ENCODE measurements at places on chromosomes 1 and 21. TPM values are rescaled to one million over a fixed set of nuclear protein-coding genes. Genes with fewer than 3 reads are reported as not detected.

GJC2 gene
- 1.9 TPM for total RNA-seq

- peak; percentile 39 for DNase-seq
Observed at GRCh38 chr1:244112636-244113035, 61.6 kb downstream of the ZBTB18 start.

DNA sequence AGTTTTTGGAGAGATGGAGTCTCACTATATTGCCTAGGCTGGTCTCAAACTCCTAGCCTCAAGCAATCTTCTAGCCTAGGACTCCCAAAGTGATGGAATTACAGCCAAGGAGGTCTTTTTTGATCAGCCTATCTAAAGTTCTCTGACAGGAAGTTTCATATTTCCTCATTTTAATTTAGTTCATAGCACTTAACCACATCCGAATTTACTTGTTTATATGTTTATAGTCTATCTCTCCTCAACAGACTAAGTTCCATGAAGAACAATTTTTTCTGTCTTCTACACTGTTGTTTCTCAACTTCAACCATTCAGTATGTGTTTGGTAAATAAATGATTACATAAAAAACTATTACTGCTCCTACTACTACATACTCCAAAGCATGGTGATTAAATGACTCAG is 47.9 kb downstream of the GON4L start:
- no peak for DNase-seq

GRCh38 chr1:98388441-98388840 is 273.1 kb upstream of the SNX7 start:
- DNase-seq: peak; percentile 75

DNA sequence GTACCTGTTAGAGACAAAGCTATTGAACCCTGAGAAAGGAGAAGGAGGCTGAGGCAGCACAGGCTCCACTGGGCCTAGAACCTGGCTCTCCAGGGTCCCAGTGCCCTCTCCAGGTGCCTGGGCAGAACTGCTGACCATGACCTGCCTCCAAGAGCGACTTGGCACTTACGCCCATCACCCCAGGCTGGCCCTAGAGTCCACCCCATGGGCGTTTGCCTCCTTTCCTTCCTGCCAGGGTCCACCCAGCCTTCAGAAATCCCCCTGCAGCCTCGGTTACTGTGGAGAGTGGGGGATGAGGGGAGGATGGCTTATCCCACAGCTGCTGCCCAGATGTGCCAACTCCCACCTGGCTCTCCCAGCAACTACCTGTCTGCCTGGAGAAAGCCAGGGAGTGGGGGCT is 14.7 kb upstream of the C1QA start:
- DNase-seq: no peak

DNA sequence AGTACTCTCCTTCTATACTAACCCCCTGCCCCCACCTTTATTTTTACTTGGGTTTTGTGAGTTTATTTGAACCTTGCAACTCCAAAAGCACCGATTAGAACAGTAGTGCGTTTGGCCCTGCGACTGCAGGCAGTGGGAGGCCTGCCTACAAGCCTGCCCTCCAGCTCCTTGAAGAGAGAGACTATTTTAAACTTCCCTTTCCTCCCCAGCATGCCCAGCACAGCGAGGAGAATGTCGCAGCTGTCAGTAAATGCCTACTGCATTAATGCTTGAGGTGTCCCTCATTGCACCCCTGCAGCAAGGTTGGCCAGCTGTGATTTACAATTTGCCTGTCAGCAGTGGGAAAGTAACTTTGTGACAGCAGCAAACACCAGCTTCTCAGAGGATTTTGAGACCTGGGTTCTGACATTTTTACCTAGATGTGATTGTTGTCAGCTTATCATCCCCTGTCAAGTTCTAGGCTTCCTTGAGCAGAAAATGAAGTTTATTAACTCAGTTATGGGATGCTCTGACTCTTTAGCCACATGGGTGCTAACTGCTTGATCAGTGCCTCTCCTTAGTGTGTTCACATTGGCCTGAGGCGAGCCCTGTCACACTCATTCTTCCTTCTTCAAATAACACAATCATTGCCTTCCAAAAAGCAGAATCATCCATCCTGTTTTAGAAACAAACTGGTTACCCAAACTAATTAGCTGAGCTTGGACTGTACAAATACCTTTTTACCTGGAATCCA is 170.6 kb downstream of the PDE4B start:
- no peak for DNase-seq
